ENCODE measurements at places on chromosomes 1 and 21.

GRCh38 chr1:214154596-214155292 lies 126.2 kb upstream of the SMYD2 start:
- no peak for DNase-seq

- DNase-seq: no peak
Measured at GRCh38 chr1:31767225-31767624, 3.1 kb upstream of the ADGRB2 start.

DNA sequence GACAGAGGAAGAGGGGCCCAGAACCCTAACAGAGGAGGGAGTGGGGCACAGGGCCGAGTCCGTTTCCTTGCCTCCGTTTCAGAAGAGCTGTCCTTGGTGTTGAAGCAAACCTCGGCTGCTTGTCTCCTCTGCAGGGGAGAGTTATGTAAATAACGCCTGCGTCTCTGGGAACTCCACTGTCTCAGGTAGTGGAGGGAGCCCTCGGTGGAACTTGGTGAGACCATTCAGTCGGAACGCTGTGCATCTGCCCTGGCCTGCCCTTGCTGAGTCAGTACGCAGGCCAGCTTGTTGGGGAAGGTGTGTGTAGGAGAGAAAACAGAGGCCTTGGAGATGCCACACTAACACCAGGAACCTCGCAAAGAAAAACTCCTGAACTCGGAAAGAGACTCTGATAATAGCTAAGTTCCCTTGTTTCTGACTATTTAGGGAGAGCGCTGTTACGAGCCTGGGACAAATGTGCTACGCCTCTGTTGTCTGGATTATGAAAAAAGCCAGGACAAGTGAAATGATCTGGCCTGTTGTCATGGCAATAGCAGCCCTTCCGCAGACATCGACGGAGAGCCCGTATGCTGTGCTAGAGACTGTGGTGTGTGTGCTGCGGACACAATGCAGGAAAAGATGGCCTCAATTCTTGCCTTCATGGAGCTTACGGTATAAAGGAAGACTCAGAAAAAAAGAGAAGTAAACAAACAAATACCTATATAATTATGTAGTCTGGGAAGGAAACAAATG lies 94.6 kb upstream of the AKT3 start:
- no peak for DNase-seq

DNA sequence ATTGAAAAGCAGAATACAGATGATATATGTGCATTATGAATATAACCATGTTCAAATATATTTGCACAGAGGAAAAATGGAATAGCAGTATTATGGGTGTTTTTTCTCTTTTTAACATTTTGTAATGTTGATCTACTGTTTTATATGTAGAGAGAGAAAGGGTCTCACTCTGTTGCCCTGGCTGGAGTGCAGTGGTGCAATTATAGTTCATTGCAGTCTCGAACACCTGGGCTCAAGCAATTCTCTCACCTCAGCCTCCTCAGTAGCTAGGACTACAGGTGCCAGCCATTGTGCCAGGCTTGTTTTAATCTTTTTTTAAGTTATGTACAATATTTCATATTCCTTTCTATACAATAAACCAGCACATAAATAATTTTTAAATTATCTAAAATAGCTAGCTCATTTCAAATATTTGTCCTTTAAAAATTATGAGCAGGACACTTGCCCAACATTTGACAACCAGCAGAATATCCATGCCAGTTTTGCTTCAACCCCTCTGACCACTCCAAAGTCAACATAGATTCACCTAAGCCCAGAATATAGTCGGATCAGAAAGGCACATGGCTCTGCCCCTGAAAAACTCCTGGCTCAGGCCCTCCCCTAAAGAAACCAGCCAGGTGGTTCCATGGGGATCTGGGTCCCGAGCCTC lies 29.8 kb downstream of the ZNF281 start:
- DNase-seq: no peak

DNA sequence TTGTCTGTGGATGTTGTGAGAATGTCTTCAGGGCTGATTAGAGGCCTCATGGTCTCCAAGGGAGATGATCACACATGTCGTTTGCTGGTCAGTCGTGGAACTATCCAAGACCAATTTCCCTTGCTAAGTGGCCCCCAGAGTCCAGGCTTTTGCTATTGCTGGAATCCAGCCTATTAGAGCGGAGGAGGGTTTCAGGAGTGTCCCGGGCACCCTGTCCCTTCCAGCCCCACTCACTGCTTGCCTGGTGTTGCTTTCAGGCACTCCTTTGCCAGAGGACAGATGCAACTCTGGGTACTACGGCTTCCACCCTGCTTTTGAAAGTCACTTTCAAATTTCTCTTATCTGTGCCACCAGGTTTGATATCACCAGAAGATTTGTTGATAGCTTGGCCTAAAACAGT lies 149.1 kb downstream of the NOS1AP start:
- DNase-seq: no peak

GRCh38 chr1:107795994-107796393 lies 169.0 kb downstream of the VAV3 start:
- no peak for DNase-seq

DNA sequence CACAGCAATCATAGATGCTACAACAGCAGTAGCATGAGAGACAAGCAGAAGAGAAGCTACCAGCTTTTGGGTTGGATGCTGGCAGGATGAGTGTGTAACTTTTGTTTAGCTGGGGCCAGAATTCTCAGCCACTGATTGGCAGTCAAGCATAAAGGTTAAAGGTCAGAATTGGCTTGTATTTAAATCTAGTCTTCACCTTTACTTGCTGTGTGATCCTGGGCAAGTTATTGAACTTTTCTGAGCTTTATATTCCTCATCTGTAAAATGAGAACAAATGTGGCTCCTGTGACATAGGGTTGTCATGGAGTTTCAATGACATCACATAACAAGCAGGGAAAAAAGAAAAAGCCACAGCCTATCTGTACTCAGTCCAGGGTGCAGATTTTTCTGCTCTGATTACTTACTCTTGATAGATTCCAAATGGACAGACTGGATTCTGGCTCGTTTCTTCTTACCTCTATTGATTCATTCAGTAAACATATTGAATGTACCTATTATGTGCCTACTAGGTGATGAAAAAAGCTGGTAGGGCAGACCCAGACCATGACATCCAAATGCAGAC lies 2.8 kb upstream of the AZIN2 start:
- no peak for DNase-seq

GRCh38 chr1:227934476-227935313 lies 13.0 kb downstream of the WNT9A start:
- DNase-seq: peak; percentile 96

DNA sequence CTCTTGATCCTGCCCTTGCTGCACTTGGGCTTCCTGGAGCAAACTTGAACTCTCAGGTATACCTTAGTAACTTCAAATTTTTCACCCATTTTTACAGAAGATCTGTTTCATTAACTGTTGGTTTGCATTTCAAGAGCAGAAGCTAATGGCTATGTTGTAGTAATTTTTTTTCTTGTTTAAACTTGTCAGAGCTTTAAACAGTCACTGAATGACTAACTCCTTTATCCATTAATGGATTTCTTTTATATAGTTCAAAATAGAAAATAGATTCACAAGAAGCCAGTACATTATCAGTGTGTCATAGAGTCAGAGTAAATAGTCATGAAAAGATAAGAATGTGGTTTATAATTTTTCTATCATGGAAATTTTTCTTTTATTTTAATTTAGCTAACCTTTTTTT lies 13.6 kb downstream of the SRSF11 start:
- no peak for DNase-seq

GRCh38 chr21:37072274-37072987 lies 440 bp downstream of the PIGP start:
- peak; percentile 77 for DNase-seq

GRCh38 chr1:209674957-209675564 lies at the start of gene G0S2:
Gene G0S2 (plus strand): TSS chr1:209675412. CDS start chr1:209675685, 273 bp downstream.
- DNase-seq: no peak

DNA sequence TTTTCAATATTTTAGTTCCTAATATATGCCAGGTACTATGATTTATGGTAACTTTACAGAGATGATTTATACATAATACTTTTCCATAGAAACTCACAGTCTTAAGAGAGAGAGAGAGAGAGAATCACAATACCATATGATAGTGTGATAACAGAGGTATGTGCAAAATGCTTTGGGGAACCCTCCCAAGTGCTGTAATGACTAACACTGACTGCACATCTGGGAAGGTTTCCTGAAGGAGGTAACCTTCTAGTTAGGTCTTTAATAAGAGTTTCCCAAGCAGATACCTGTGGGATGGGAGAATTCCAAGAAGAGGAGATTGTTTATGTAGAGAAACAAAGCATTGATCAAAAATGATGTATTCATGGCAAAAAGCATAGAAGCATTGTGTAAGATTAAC lies 34.6 kb upstream of the PIGC start:
- no peak for DNase-seq

- no peak for DNase-seq
Measured at GRCh38 chr1:157236072-157236471, 97.9 kb upstream of the ETV3 start.

GRCh38 chr1:36400825-36401601 lies 3.3 kb upstream of the LSM10 start:
- DNase-seq: peak; percentile 43

- no peak for DNase-seq
Measured at GRCh38 chr1:112727716-112728115, 12.6 kb upstream of the PPM1J start.

- no peak for DNase-seq
Measured at GRCh38 chr21:33578214-33578613, 10.3 kb downstream of the DONSON start.

GRCh38 chr1:4061521-4062031 lies 161.5 kb upstream of the C1orf174 start:
- DNase-seq: no peak

- DNase-seq: no peak
Measured at GRCh38 chr1:188406636-188407035, 1577.9 kb downstream of the PLA2G4A start.

DNA sequence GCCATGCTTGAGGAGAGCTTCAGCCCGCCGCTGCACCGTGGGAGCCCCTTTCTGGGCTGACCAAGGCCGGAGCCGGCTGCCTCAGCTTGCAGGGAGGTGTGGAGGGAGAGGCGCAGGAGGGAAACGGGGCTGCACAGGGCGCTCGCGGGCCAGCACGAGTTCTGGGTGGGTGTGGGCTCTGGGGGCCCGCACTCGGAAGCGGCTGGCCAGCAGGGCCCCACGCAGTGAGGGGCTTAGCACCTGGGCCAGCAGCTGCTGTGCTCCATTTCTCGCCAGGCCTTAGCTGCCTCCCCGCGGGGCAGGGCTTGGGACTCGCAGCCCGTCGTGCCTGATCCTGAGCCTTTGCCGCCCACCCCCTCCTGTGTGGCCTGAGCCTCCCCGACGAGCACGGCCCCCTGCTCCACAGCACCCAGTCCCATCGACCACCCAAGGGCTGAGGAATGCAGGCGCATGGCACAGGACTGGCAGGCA lies 1554.0 kb downstream of the KCNT2 start:
- no peak for DNase-seq

GRCh38 chr1:66383611-66384010 lies 150.3 kb upstream of the SGIP1 start:
- DNase-seq: no peak

DNA sequence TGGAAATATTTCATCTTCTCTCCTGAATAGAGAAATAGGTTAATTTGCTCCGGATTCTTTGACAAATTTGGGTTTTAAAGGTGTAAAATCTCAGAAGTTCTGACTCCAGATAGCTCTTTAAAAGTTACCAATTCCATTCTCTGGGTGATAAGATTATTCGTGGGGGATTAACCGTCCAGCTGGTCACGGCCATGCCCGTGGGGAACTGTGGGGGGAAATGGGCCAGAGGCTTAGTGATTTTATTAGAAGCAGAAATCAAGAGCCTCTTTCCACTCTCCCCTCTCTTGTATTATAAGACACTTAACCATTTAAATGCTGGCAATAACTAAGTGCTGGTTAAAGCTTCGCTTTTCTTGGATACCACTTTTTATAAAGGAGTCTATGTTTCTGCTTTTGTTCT lies 376.4 kb upstream of the KAZN start:
- DNase-seq: no peak

- DNase-seq: peak; percentile 3
Measured at GRCh38 chr1:79811173-79811572, 804.6 kb upstream of the ADGRL4 start.

GRCh38 chr1:53449693-53450092 lies 9.5 kb upstream of the DMRTB1 start:
- no peak for DNase-seq

DNA sequence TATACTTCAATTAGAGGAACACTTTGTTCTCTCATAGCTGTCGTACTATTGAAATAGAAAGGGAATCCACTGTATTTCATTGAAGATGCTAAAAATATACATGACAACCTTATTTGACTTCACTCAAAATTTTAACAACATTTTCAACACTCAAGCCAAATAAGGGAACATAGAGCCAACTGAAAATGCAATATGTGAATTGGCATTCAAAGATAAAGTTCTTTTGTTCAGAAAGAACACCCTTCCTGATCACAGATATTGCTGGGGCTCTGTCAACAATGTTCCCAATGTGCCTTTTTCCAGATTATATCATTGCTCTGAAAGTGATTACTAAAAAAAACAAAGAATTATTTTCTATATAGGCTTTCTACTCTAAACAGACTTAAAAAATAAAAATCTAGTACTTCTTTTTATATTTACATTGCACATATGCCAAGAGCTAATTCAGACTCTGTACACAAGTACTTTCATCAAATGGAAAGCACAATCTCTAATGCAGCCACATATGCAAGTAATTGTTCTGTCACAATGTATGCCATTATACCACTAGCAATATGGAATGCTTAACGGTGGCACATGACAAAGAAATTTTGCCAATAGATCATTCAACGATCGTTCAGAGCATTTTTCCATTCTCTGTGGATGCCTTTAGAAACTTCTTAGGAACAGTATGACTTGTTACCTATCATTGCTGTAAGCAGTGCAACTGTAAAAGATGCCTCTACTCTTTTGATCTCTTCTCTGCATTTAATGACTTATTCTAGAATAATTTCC lies 171.0 kb downstream of the EIF4G3 start:
- no peak for DNase-seq

Measured in A172 (cell line).